Psoas muscle (tissue), 8 donors: ENCODE measurements at places on chromosomes 3 and 15.

- DNase-seq, result no peak
Measured at GRCh38 chr3:177196008-177196455, 1.2 kb downstream of the TBL1XR1 start.

DNA sequence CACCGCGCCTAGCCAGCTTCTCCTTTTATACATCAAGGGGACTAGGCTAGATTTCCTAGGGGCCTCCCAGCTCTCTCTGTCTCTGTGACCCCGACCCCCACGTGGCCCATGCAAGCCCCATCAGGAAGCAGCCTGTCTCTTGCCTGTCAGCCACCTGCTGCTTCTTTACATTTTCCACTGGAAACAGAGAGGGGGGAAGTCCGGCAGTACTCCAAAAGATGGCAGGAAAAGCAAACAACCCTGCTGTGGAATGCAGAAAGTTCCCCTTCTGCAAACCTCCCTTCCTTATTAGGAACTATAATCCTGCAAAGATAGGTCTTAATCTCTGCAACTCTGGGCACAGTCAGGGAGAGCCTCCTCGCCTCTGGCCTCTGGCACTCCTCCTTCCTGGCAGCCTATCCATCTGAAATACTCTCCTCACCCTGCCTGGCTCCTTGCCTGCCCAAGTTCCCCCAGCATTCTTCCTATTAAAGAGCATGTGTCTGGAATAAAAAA lies 47.4 kb upstream of the HACD2 start:
- no peak for DNase-seq

GRCh38 chr15:41605566-41605965 lies 46.6 kb downstream of the TYRO3 start:
- no peak for DNase-seq

DNA sequence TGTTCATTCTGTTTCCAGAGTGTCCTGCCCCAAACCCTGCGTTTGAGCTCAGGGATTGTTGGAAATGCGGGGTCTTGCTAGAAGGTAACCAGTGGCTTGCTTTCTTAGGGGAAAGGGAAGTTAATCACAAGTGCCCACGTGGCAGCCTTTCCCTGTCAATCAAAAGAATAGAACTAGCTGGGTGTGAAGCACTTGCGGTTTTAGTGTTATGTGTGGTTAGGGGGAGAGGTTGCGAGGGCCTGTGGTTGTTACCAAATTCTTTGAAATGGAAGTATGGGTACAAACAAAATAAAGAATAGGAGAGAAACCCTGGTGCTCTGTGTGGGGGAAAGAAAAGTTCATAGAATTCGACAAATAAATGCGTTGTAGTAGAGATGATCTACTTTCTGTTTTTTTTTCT lies 67.6 kb downstream of the FNDC3B start:
- no peak for DNase-seq

DNA sequence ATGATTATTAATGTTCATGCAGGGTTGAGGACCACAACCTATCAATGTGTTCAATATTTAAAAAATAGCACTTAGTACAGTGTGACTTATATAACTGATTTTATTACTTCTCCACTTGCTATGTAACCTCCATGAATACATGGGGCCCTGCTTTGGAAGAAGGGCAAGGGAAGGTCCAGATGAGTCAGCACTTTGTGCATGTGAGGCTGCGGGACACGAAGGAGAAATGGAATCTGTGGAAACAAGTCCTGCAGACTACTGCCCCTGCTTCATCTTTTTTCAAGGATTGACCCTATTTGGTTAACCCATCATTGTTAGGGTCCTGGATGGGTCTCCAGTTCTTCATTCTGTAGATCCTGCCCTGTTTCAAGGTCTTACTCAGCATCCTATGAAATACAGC lies 1.6 kb downstream of the NXPE3 start:
- DNase-seq, result no peak

DNA sequence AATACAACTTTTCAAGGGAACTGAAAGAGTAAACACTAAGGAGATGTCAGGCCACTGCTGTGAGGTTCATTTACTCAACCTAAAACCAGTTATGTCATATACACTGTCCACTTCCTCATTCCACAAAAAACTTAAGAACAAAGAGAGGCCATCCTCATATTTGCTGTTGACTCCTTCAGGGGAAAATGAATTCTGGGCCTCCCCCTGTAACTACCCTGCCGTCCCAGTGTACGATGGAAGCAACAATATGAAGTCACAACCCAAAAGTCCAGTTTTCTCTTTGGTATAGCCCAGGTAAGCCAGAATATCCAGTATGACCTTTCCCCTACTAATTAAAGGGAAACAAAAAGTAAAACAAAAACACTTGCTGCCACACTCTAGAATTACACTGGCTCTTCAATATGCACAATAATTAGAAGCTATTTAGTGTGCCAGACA lies 16.2 kb downstream of the CEP152 start:
- DNase-seq, result no peak

- DNase-seq, result no peak
Measured at GRCh38 chr15:99424131-99424571, 141.6 kb upstream of the MEF2A start.

GRCh38 chr3:23712656-23713559 lies 92.8 kb upstream of the UBE2E1 start:
- DNase-seq, result peak; percentile 54

GRCh38 chr15:98953000-98953787 lies 54.4 kb downstream of the PGPEP1L start:
- no peak for DNase-seq

- no peak for DNase-seq
Measured at GRCh38 chr15:32923176-32923575, 205.4 kb downstream of the GREM1 start.

- DNase-seq, result no peak
Measured at GRCh38 chr3:13579063-13579462, 30.1 kb downstream of the FBLN2 start.

- DNase-seq, result no peak
Measured at GRCh38 chr3:17006132-17006852, 121.5 kb downstream of the PLCL2 start.

GRCh38 chr15:38992506-38992905 lies 427.9 kb upstream of the RASGRP1 start:
- DNase-seq, result no peak

DNA sequence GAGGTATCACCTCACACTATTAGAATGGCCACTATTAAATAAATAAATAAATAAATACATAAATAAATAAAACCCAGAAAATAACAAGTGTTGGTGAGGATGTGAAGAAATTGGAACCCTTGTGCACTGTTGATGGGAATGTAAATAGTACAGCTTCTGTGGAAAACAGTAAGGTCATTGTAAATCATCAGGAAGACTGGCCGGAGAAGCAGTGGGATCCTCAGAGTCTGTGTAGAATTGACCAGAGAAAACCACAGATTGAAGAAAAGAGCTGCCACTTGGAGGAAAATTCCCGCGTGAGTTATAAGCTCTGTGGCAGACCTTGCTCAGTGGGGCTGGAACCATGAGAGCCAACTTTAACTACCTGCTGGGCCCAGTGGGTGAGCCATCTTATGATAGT lies 92.0 kb downstream of the RAD18 start:
- no peak for DNase-seq

GRCh38 chr15:46525984-46526725 lies 891.3 kb downstream of the SQOR start:
- no peak for DNase-seq

DNA sequence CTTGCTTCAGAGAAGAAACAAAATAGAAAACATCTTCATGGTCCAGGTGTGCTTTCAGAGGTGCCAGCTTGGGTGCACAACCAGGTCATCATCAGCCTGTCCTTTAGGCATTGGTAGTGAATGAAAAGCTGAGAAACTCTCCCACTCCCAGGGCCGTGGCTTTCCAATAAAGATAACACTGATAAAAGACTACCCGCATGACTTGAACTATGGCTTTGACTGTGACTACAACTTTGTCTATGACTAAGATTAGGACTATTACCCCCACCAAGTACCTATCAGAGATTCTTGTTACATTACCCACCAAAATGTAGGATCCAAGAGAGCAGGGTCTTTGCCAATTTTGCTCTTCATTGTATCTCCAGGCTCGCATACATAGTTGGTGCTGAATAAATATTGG lies 115.2 kb downstream of the EDEM1 start:
- DNase-seq, result no peak

GRCh38 chr15:32901192-32901591 lies 183.4 kb downstream of the GREM1 start:
- DNase-seq, result no peak

DNA sequence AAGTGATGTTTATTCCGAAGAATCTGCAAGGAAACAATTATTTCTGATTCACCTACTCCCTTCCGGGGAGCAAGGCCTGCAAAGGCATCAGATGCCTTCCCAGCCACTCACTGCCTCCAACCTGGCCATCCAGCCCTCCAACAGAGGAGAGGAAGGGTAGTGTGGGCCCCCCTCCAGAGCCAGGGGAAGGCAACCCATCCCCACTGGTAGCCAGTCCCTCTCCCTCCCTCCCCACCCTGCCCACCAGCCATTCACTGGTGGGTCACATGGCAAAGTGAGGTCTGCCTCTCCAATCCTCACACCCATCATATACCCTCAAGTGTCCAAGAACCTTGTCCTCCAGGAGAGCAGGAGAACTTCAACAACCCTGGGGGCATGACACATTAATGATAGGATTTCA lies 2.4 kb upstream of the VIPR1 start:
- no peak for DNase-seq

DNA sequence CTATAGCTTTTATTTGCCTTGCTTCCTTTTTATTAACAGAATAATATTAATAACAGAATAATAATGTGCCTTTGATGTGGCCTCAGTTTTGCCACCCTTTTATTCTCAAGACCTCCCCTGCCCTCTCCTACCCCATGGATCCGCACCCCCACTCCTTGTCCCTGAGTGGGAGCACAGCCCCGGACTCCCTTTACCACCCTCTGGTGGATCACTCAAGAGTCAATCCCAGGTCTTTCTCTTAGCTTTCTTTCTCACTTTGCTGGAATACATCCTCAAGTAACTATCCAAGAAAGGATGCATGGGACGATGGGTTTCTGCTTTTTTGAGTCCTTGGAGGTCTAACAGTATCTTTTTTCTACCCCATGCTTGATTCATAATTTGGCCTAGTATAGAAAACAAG lies 63.4 kb downstream of the KLF13 start:
- no peak for DNase-seq

GRCh38 chr3:133935843-133936769 lies 40.4 kb upstream of the RAB6B start:
- DNase-seq, result no peak

GRCh38 chr3:65886391-65886790 lies 152.3 kb downstream of the MAGI1 start:
- no peak for DNase-seq

GRCh38 chr3:108338901-108339545 lies 42.7 kb downstream of the HHLA2 start:
- DNase-seq, result no peak

DNA sequence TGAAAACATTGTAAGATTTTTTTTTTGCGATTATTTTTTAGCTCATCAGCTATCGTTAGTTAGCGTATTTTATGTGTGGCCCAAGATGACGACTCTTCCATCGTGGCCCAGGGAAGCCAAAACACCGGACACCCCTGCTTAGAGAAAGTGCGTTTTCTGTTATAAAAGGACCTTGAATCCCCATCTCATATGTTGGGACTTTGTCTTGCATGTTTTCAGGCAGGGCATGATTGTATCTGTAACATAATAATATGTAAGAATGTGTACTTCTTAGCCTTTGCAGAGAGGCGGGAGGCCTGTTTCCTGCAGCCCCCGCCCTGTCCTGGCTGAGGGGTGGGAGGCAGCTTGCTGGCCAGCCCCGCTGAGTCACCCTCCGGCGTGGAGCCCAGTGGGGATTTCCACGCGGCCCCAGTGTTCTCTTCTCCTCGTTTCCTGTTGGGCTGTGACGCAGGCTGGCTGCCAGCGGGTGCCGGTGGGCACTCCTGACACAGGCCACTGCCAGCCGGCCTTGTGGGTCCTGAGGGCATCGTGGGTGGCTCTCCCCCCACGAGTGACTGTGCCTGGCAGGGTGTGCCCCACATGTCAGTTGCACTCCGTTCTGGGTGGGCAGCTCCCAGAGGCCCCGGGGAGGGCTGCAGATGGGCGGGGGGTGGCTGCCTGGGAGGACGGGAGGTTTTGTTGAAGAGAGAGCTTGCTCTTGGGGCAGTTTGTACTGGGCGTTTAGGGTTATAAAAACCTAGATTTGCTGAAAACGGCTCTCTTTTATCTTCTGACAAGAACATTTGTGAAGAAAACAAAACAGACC lies 55.6 kb downstream of the SMAD3 start:
- DNase-seq, result peak; percentile 95

GRCh38 chr3:30668051-30668609 lies 61.7 kb downstream of the TGFBR2 start:
- DNase-seq, result no peak

DNA sequence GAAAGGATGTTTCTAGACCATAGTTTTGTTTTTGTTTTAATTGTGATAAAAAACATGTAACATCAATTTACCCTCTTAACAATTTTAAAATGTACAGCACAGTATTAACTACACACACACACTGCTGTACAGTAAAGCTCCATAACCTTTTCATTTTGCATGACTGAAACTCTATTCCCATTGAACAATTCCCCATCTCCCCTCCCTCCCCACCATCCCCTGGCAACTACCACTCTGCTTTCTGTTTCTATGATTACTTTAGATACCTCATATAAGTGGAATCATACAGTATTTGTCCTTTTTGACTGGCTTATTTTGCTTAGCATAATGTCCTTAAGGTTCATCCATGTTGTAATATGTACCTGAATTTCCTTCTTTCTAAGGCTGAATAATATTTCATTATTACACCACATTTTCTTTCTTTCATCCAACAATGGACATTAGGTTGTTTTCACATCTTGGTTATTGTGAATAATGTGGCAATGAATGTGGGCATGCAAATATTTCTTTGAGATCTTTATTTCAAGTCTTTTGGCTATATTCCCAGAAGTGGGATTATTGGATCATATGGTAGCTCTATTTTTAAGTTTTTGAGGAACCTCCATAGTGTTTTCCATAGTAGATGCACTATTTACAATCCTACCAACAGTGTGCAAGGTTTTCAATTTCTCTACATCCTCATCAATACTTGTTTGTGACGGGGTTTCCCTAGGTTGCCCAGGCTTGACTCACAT lies 10.7 kb downstream of the CHST14 start:
- no peak for DNase-seq

DNA sequence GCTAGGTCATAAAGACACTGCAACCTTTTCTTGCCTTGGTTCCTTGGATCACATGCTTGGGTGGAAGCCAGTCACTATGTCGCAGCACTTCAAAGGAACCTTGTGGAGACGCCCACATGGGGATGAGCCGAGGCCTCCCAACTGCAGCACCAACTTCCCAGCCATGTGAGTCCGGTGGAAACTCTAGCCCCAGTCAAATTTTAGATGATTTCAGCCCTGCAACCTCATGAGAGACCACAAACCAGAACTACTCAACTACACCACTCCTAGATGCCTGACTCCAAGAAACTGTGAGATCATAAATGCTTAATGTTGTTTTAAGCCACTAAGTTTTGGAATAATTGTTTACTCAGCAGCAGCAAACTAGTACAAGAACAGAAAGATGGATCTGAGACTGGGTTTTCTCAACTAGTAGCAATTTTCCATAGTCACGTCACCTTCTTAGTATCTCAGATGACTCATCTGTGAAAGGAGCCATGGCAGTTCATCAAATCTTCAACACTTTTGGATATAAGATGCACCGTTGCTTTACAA lies 86.5 kb downstream of the MB21D2 start:
- DNase-seq, result no peak

- DNase-seq, result no peak
Measured at GRCh38 chr3:144301863-144302262, 330.2 kb downstream of the DIPK2A start.
